Panc1 (cell line): ENCODE measurements at places on chromosomes 3 and 15. TPM values are rescaled to one million over a fixed set of nuclear protein-coding genes. Genes with fewer than 3 reads are reported as not detected.
A peak's percentile ranks its signal among the peaks of the same experiment; 100 is the strongest.

DNA sequence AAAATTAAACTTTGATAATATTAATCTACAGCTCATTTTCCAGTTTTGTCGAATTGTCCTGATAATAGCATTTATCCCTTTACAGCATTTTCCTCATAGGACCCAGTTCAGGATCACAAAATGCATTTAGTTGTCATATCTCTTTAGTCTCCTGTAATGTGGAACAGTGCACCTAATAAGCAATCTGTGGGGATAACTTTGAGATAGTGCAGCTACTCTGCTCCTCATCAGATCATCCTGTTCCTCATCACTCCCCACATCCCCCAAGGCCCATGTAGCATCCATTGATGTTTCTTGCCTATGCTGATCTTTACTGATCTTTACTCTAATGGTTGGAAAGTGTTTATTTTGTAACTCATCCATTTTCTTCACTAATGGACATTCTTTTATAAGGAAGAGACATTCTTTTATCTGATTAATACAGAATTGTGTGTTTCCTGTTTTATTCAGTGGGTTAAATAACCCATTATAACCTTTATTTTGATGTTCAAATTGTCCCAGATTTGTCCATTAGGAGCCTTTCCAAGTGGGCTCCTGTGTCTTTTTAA lies 7.5 kb downstream of the RNF111 start:
- DNase-seq = no peak

- no peak for DNase-seq
Observed at GRCh38 chr15:59410391-59410896, 27.5 kb upstream of the FAM81A start.

DNA sequence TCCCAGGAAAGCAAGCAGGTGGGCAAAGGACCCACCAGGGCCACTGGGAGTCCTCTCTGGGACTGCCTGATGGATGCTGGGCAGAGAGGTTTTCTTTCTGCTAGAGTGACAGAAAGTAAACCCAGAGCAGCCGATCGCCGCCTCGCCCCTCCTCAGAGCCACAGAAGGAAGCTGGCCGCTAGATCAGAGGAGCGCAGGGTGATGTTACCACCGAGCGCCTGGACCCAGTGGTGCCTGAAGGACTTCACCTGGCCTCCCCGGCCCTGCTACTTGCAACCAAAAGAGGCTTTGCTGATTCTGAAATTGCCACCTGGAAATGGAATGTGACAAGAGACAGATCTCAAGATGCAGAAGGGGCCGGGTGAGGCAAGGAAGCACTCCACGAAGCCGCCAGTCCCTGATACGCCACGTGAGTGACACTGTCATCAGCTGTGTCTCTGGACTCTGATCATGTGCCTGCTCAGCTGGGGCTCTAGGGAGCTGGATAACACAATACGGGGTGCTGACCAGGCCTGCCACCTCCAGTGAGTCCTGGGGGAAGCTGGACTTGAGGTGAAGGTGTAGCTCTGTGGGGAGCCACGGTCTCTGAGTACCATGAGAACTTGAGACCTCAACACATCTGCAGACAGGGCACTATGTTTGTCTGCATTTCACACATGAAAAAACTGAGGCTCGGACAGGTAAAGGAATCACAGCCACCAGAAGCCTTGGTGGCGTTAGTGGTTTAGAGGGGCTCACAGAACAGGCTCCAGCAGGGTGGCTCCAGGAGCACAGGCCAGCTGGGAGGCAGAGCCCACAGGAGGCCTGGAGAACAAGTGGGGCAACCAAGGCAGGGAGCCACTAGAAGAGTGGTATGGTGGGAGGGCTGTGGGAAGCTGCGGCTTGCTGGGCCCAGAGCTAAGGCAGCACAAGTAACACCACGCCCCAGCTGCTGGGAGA lies 137.9 kb upstream of the PRR20G start:
- no peak for DNase-seq

DNA sequence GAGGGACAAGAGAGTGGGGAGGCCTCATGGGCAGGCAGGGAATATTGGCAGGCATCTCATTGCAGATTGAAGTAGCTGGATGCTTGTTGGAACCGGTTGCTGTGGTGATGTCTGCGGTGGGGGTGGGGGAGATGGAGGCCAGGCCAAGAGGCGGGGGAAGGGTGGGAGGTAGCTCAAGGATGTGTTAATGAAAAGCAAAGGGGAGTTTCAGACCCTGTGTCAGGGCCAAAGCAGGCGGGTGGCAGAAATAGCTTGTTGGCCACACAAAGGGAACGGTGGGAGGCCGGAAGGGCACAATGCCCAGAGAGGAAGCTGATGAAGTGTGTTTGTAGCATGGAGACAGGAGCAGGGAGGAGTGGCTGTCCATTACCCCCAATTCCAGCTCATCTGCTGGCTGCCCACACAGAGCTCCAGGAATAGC lies 28.0 kb downstream of the CCDC33 start:
- no peak for DNase-seq

GRCh38 chr3:170154569-170155143 lies 26.9 kb downstream of the PHC3 start:
- no peak for DNase-seq

- DNase-seq = peak; percentile 24
Observed at GRCh38 chr3:104102386-104102785, 1264.3 kb upstream of the ALCAM start.

DNA sequence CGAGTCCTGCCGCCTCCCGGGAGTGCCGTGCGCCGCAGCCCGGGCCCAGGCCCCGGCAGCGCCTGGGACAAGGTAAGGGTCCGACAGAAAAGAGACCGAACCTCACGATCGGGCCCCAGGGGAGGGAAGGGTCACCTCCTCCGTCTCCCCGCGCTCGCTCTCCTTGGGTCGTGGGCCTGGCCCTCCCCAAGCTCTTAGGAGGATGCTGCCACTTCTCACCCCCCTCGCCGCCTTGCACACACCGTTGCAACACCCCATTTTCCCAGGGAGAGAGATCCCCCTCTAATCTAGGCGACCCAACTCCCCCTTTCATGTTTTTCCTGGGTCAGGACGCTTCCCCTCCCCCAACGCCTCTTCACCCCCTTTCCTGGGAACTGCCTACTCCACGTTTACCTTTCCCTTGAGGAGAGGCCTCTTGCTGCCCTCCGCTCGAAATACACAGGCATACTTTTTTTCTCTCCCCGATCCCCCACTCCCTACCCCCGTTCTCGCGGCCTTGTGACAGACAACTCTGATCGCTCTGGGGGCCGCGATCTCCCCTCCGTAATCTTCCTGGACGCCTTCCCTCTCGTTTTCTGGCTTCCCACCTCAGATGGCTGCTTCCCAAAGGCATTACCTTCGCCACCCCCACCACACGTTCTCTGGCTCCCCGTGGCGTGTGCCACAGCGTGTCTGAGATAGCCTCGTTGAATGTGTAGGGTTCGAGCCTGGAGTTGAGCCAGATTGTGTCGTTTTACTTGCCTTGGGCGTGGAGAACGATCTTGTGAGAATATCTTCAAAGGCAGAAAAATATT lies 688 bp downstream of the SETD5 start:
- DNase-seq = no peak

DNA sequence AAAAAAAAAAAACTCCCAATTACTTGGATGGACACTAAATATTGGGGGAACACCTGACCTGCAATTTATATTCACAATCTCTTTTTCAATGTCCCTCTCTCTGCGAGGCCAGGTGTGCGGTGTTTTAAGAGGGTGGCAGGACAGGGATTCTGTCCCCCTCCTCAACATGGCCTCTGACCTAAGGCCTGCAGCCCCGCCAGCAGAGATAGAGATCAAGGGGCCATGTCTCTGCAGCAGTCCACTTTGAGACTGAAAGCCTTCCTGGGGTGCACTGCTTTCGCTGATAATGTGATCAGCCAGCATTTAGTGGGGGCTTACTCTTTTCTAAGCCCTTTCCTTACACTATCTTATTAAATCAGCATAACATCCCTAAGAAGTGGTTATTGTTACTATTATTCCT lies 419.9 kb downstream of the OCA2 start:
- no peak for DNase-seq

DNA sequence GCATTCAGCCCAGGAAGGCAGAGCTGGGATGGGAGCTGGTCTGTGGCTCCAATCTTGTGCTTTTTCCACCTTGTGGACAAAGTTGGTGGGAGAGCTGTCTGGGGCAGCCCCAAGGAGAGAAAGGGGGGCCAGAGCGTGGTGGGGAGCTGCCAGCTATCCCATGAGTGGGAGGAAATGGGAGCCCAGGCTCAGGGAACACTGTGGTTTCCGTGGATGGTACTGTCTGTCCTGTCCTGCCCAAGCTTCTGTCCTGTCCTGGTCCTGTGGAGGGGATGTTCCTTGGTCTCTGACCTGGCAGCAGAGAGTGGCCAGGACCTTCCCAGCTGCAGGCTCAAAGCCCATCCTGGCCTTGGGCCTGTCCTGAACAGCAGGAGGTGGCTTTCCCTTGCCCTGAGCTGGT lies 72.6 kb upstream of the SEC13 start:
- DNase-seq = no peak

The CCR3 gene
- not detected for total RNA-seq

The GUCA1C gene
- not detected for total RNA-seq
